GM13976 (cell line): ENCODE measurements at places on chromosomes 16 and 17.

- no peak for DNase-seq
Measured at GRCh38 chr17:46943501-46944393, 20.8 kb downstream of the GOSR2 start.

- DNase-seq = no peak
Measured at GRCh38 chr16:88026964-88027938, 76.0 kb downstream of the BANP start.

GRCh38 chr17:29827179-29827578, 102.8 kb downstream of the SSH2 start:
- no peak for DNase-seq

DNA sequence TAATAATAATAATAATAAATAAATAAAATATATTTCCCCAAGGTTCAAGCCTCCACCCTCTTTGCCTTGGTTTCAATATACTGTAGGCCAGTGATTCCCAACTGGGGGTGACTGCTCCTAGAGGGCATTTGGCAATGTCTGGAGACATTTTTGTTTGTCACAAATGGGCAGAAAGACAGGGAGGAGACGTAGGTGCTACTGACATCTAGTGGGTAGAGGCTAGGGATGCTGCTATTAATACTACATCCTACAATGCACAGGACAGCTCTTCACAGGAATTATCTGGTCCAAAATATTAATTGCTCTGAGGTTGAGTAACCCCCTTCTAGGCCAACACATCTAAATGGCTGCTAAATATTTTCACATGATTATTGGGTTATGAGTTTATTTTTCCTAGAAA, 12.8 kb upstream of the PRR14 start:
- no peak for DNase-seq

DNA sequence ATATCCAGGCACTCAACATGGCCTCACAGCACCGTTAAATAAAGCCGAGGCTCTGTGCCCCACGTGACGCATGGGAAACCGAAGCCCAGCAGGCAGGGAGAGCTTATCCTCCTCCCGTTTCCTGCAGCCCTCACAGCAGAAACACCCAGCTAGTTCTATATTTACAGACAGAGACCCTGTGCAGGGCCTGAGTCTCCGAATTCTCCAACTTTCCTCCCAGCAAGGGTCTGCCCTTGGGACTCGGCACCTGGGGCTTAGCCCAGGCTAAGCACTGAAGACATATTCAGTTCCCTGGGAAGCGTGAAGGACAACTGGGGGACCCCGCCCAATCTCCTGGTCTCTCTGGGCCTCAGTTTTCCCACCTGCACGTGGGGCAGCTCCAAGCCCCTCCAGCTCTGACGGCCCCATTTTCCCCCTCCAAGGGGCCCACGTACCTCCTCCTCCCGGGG, 29.2 kb downstream of the TRPV3 start:
- no peak for DNase-seq

- DNase-seq = no peak
Measured at GRCh38 chr17:2192367-2193057, 111.1 kb downstream of the SMG6 start.

GRCh38 chr16:1309888-1310831, 724 bp downstream of the UBE2I start:
- DNase-seq = no peak

DNA sequence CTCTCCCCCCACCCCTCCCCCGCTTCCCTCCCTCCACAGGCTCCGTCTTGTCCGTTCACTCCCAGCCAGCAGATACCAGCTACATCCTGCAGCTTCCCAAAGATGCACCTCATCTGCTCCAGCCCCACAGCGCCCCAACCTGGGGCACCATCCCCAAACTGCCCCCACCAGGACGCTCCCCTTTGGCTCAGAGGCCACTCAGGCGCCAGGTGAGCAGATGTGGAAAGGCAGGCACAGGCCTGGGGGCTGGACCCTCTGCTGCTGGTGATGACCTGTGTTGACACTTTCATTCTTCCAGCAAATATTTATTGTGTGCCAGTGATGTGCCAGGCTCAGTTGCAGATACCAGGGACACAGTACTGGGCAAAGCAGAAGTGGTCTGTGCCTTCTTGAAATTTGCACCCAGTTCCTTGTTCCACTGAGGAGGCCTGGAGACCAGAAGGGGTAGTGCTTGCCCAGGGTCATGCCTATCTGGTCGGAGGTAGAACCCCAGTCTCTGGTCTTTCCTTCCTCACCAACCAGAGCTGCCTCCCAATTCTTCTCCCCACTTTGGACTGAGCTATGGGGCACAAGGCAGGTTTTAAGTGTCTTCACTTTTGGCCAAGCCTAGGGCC, 10.3 kb upstream of the ABCC3 start:
- DNase-seq = no peak

GRCh38 chr17:51618476-51618875, 358.1 kb downstream of the UTP18 start:
- DNase-seq = no peak

DNA sequence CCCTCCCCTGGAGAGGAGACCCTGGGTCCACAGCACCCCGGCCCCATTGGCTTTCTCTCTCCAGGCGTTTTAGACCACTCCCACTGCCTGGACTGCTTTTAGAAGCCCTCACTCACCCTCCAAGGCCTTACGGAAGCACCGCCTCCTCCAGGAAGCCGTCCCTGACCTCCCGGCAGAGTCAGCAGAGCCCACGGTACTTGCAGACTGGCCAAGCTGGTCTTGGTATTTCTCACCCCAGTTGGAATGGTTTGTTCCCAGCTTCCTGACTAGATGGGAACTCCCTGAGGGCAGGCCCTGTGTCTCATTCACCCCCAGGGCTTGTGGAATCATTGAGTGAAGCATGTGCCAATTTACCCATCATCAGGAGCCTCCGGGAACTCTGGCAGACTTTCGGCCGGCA, 9.2 kb downstream of the SCGB1C2 start:
- no peak for DNase-seq

DNA sequence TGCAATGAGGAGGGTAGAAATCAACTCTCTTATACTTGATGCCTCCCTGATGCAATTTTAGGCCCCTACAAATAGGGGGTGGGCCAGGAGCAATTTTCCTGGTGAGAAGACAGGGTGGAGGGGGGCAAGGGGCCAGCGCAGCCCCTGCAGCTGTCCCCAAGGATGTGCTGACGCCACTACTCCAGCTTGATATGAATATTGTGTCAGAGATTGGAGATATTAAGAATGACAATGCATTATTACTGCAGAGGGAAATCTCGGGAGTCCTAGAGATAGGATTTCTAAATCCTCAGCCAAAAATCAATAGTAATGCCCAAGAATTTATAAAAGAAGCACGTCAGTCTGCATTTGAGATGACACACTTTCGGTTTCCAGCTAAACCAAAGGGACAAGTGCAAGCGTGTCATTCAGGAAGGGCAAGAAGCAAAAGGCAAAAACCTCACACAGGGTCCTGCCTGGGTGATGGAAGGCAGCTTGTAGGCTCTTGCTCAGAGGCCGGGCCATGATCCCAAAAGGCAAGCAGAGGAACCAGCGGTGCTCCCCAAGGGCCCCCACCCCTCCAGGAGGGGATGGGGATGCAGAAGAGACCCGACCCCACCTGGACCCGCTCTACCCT, 178.8 kb downstream of the C16orf78 start:
- no peak for DNase-seq

DNA sequence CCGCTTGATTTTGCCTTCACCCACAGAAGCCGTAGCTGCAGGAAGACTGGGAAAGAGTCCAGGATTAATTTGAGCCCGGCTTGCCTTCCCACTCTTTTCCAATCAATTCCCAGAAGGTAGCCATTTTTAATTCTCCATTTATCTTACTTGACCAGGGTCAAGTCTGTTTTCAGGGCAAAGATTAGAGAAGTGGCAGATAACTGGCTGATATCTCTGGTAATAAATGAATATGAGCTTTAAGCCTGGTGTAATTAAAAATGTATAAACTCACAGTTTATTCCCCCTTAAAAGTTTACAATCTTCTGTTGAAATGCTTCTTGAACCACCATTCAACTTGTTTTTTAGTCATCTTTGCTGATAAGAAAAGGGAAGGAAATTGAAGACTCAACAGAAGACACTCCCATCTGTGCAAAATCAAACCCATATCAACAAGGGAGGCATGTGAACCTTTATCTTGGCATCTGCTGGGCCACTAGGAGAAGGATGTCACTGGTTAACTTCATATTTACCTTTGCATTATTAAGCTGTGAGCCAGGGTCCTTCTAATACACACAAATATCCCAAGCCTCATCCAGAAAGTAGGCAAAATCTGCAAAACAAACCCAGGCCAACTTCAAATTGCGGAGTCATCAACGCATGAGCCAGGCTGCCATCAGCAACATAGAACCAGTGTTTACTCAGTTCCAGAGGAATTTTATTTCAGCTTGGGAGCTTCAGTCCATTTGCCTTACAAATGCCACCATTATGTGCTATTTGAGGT, 314.6 kb upstream of the MAF start:
- no peak for DNase-seq

- DNase-seq = no peak
Measured at GRCh38 chr17:17341452-17341851, 38.3 kb downstream of the NT5M start.

GRCh38 chr17:58304750-58305486, 23.7 kb downstream of the TSPOAP1 start:
- DNase-seq = peak; percentile 41

DNA sequence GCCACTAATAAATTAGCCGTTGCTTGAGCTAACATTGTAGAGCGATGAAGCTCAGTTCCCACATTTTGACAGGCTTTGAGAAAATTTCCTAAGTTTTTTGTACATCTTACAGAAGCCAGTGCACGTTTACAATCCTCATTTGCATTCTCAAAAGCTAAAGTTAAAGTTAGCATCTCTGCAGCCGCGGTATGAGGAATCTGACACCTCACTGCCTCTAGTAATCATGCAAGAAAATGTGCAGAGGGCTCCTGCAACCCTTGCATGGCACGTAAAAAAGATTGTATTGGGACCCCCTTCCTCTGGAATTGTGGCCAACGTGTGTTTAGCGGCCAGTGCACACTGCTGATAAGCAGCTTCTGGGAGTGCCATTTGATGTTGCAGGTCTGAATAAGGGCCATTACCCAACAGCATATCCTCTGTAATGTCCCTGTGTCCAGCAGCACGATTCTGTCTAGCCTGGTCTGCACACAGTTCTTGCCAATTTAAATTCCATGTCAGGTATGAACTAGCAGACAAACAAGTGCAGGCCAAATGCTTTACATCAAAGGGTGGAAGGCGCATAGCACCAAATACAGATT, 12.4 kb upstream of the ZNF689 start:
- no peak for DNase-seq

DNA sequence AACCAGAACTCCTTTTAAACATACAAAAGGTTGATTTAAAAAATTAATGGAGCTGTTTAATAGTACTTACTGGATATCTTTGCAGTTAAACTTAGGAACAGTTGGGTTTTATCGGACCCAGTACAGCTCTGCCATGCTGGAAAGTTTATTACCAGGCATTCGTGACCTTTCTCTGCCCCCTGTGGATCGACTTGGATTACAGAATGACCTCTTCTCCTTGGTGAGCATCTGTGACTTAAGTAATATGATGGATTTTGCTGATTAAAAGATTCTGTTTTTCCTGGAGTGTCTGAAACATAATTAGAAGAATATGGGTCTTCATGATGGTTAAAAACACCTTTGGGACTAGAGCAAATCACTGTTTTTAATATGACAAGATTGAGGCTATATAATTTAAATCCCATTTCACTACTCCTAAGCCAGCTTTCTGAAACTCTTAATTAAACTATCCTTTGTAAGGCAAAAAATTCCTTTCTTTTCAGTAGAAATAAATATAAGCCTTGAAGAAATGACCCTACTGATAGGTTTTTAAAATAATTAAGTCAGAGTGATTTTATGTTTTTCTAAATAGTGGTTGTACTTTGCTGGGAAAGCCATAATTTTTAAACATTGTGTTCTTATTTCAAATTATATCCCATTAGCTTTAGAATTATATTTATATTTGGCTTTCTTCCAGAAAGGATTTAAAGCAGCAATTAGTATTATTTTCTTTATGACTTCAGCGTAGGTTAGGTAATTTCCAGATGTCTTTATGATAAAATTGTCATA, 45.7 kb upstream of the KPNB1 start:
- DNase-seq = no peak

DNA sequence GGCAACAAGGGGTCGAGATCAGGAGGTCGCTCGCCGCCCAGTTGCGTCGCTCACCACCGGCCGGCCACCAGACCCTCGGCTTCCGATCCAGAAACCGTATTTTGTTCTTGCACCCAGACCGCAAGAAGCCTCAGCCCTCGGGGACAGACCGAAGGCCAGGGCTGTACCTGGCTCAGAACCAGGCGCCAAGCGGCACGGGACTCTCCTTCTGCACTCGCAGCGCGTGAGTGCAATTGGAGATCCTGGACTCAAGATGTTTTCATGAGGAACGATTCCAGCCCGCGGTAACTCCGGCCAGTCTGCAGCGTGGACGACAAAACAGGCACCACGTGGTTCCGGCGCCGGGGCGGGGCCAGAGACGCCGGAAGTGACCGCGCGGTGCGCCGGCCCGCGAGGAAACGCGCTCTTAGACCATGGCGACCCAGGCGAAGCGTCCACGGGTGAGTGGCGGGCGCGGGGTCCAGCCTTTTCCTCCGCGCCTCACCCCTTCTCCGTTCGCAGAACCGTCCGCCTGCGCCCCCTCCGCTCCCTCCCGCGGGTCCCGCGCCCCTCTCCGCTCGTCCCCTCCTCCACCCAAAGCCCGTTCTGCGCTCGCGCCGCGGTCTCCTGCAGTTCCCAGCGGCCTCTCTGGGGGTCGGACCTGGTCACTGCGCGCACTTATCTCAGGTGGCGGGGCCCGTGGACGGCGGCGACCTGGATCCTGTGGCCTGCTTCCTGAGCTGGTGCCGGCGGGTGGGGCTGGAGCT, at the start of gene SETD6:
SETD6 (plus strand) TSS at position 393 of the 746 bp plus-strand sequence; CDS start at position 414, 21 bp downstream.
- peak; percentile 90 for DNase-seq

GRCh38 chr17:69501591-69502468, 87.3 kb downstream of the MAP2K6 start:
- DNase-seq = no peak

DNA sequence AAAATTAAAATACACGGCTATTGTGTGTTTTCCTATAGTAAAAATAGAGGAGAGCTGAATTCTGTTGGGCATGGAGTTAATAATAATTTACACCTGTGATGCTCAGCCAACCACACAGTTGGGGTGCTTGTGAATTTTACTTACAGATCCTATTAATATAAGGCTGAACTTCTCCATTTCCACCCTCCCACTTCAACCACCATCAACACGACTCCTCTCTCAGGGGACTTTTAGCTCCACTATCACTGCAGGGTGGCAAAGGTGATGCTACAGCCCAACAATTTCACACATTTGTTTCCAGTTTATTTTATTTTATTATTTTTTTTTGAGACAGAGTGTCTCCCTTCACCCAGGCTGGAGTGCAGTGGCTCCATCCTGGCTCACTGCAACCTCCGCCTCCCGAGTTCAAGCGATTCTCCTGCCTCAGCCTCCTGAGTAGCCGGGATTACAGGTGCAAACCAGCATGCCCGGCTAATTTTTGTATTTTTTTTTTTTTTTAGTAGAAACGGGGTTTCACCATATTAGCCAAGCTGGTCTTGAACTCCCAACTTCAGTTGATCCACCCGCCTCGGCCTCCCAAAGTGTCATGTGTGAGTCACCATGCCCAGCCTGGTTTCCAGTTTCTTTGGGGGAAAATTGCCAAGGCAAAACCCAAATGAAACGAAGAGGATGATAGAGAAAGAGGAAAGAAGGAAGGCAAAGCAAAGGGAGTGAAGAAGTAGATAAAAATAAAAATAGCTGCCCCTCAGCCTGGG, 57.9 kb downstream of the GNA13 start:
- DNase-seq = no peak
